ENCODE measurements at places on chromosomes 3 and 15.

- DNase-seq = no peak
Observed at GRCh38 chr3:72199530-72199929, 414.6 kb upstream of the PROK2 start.

DNA sequence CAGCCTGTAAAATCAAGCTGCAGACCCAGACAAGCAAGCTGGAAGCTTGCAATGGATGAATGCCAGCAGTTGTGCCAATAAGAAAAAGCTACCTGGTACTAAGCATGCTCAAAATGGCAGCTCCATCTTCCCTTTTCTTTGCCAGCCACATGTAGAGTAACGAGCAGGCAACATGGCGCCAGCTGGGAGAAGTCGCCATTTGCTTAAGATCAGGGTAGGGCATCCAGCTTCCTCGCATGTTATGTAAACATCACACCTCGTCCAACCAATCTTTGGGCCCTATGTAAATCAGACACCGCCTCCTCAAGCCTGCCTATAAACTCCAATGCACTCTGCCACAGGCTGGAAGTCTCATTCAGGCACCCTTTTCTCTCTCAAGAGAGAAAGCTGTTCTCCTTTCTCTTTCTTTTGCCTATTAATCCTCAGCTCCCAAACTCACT, 973.9 kb downstream of the FHIT start:
- no peak for DNase-seq

GRCh38 chr3:47019201-47019600, 39.7 kb downstream of the NBEAL2 start:
- no peak for DNase-seq

DNA sequence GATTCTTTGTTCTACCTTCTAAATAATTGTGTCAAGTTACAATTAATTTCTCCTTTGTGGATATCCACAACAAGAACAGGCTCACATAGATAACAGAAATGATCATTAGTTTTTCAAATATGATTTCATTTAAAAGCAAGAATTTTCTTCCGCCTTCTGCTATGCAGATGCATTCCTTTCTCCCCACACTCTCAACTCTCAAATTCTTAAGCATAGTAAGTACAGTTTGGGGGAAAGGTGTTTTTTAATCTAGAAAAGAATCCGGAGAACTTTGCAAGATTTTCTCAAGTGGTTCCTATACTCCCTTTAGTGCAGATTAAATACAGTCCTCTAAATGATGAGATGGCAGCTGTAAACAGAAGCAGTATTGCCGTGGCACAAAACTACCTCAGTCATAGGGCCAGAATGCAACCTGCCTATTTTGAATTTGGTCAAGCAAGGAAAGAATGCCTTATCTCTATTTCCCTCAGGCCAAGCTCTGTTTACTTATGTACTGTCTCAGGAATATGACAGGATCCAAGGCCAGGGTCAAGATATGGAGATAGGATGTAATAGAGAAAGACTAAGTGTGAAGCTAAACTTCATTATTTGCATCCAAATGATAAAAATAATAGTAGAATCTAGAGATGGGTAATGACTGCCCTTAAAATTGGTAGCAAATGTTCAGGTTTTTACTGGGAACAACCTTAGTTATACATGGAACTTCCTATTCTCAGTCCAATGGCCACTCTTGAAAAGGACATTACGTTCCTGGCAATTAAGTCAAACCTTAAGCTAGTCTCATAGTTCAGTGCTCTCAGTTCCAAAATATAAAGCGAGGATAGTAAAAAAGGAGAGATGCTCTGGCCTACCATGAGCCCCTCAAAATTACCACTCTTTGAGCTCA, 77.3 kb upstream of the PHLDB2 start:
- no peak for DNase-seq

GRCh38 chr3:75180235-75180944, 483.7 kb upstream of the FRG2C start:
- DNase-seq = no peak

DNA sequence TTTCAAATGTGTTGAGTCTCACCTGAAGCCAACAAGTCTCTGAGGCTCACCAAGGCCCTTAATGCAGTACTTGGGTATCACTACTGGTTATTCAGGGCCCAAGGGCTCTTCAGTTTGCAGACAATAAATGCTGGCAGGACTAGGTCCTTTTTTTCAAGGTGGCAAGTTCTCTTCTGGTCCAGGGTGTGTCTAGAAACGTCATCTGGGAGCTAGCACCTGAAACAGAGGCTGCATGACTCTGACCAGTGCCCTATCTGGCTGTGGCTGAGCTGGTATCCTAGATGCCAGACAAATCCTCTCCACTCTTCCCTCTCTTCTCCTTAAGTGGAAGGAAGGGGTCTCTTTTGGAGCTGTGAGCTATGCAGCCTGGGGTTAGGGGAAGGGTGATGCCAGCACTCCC, 276.8 kb downstream of the PYDC2 start:
- DNase-seq = no peak

DNA sequence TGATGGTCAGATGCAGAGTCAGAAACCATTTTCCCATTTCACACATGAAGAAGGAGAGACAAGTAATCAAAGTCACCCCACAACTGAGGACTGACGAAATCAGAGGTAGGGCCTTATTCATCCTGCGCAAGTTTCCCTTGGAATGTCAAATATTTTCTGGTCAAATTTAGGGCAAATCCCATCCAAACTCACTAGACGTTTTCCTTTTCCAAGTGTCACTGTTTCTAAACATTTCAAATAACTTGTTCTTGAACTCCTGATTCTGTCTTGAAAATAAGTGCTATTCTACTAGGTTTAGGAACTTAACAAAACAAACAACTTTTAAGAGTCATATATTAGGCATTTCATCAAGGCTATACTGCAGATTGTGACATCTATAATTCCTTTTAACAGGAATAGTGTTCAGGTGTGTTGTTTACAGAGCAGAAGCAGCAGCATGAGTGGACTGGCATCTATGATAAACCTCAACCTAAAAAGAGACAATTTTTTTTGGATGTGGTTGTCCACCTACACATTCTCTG, 40.7 kb downstream of the SUMF1 start:
- no peak for DNase-seq

- DNase-seq = no peak
Observed at GRCh38 chr3:151845306-151845905, 28.0 kb upstream of the SUCNR1 start.

DNA sequence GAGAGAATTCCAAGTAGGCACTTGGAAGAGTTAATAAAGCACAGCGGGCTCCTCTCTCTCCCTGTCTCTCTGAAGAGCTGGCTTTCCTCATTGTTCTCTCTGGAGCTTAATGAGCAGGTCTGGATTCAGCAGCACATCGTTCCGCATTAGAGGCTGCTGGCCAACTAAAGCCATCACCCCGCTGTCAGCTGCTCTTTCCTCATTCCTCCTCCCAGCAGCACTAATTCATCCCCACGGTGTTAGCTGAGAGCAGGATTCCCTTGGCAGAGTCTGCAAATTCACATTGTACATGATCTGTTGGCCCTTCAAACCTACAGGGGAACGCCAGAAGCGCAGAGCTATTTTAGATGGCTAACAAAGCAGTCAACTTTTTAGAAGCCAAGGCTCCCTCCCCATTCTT, 44.2 kb downstream of the SGO1 start:
- no peak for DNase-seq

DNA sequence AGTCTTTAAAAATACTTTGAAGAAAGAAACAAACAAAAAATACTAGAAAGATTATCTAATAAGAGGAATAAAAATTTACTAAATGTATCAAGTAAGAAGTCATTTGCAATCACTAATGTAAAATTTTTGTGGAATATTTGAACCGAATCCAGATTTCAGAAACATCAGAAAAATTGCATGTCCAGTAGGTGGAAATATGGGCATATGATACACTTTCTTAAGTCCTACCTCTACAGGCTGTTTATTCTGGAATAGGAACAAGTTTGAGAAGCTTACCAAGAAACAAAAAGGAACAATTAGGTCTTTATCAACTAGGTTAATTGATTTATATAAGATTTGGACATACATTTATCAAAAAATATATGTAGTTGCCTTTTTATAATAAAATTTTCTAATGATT, 292.9 kb upstream of the ROBO1 start:
- DNase-seq = no peak

DNA sequence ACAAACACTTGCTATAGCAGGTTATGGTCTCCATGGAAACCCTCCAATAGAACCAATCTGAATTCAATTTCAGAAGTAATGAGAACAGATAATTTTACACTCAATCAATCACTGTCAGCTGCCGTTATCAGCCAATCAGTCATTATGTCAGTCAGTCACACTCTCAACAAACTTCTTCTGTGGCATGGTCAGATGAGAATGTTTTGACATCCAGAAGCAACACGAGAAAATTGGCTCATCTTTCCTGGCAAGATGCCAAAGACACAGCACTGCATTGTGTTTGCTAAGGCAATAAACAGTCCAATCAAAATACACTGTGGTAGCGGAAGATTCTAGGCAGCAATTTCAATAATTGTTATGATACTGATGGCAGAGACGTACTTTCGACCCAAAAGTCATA, 190.7 kb downstream of the RORA start:
- peak; percentile 38 for DNase-seq

GRCh38 chr3:191555037-191555436, 94.1 kb downstream of the PYDC2 start:
- DNase-seq = no peak

All from NCI-H1417 treated with DMSO at 0.1 percent for 48 hours (cell line).